ENCODE measurements at places on chromosomes 5 and 9. TPM values are rescaled to one million over a fixed set of nuclear protein-coding genes. Genes with fewer than 3 reads are reported as not detected.

DNA sequence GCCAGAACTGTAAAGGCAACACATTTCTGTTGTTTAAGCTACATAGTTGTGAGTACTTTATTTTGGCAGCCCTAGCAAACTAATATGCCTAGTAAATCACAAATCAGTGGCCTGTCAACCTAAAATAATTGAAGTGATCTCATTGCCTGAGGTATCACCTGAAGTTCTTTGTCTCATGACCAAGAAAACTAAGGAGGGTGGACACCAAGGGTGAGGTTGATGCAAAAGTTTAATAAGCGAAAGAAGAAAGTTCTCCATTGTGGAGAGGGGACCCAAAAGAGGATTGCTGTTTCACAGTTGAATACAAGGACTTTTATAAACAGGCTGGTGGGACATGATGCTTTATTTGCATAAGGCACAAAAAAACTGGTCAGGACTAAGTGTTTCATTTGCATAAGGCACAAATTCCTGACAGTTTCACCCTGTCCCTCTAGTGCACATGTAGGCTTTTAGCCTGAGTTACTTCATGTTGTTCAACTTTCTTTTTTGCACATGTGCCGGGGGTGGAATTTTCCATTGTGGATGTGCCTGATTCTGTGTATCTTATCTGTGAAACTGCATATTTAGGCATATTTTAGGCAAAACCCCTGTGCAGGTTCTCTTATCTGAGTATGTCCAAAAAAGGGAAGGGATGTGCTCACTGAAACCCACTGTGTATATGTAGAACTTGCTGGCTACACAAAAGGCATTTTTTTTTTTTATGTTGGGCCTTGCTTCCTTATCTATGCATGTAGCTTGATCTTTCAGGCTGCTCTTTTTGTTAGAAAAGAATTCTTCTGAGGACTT lies 108.6 kb upstream of the RAI14 start:
- DNase-seq: no peak

DNA sequence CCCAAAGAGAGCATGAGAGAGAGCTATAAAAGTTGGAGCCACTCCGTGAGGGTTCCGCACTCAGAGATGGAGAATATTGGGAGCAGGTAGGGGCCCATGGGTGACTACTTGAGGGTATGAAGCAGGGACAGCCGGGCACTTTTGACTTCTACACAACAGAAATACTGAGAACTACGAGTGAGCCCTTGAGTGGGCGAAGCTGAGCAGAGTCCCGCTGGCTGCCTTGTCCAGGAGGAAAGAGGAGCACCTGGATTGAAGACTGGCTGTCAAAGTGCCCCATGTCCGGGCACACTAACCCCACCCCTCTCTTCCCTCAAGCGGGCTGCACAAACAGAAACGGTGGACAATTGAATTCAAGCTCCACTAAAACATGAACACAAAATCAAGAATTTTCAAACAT lies 33.6 kb downstream of the FYB1 start:
- no peak for DNase-seq

CDX1 gene
- 0.85 TPM for total RNA-seq

HTR4 gene
- not detected for total RNA-seq

DRD1 gene
- 0.80 TPM for total RNA-seq

INPP5E gene
- total RNA-seq: 3.9 TPM

GRCh38 chr9:15248081-15248480 lies 58.9 kb downstream of the TTC39B start:
- no peak for DNase-seq

GRCh38 chr9:38066197-38066913 lies 2.7 kb downstream of the SHB start:
- no peak for DNase-seq

GRCh38 chr9:115144706-115145105 lies 26.7 kb upstream of the TNC start:
- DNase-seq: no peak

DNA sequence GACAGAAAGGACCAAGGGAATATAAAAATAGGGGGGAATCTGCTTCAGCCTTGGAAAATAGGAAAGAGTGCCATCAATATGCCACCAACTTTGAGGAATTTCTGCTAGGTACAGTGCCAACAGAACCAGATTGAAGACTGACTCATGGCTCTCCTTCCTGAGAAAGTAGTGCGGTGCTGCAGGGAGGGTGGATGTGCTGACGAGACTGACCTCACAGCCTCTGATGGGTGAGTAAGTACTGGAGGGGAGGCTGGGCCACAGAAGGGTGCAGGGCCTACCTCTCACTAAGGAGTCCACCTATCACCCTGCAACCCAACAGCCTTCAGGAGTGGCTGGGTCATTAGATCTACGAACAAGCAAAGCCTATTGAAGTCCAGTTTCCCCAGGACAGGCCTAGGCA lies 187.6 kb downstream of the GABBR2 start:
- DNase-seq: no peak

- no peak for DNase-seq
Measured at GRCh38 chr5:88669371-88670050, 213.5 kb downstream of the MEF2C start.

DNA sequence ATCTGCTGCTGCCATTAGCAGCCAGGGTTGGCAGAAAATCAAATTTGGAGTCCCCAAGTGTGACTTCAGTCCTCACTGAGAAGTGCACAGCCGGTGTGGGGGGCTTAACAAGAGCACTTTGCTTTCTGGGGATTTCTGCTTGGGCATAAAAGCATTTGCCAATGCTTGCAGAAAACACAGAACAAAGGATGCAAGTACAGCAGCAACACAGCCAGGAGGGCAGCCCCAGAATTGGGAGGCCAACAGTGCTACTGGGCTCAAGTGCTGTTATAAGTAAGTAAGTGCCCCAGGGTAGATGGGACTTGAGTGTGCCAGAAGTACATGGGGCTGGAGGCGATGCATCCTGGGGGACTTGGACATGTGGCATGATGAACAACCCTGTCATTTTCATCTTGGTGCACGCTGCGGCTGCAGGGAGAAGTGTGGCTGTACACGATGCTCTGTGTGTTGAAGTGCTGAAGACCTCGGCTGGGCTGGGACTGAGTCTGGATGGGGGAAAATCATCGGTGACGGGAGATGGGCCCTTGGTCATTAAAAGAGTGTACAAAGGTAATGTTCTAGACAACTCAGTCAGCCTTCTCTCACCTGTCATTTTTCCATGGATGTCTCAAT lies 73.3 kb downstream of the GOLPH3 start:
- no peak for DNase-seq

- DNase-seq: no peak
Measured at GRCh38 chr5:40570408-40571129, 109.1 kb upstream of the PTGER4 start.

DNA sequence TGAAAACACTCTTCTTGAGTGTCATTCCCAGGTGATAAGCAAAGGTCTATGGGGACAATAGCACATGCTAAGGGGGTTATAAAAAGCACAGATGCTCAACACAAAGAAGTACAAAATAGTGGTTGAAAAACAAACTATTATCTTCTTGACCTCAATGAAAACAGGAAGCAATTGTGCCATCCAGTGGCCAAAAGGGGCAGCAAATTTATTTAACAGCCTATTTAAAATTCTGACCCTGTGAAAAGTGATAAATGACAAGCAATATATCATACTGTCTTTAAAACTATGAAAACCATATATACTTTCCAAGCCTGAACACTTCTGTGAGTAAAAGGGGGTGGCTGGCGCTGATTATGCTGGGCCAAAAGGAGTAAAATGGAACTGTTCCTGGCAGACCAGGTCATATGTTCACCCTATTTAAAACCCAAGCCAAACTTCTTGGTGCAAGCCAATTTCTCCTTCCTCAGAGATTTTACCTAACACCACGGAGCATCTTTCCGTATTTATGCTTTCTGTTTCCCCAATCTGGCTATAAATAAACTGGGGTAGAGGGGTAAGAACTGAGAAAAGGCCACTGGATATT lies 29.7 kb downstream of the TEX10 start:
- DNase-seq: peak; percentile 6

DNA sequence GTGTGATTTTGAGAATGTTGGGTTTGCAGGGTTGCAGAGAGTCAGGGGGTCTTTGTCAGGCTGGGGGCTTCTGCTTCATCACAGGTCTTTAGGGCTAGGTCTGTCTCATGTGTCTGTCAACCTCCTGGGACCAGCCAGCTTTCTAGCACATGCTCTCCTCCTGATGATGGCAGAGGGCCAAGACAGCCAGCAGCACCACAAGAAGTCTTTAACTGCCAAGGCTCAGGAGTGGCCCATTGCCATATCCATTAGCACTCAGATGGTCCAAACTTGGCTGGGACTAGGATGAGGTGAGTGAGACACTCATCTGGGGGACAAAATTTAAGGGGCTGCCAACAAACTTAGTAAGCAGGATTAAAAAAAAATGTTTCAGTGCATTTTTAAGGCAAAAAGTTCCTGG lies 384.2 kb upstream of the CDH10 start:
- no peak for DNase-seq

GRCh38 chr5:79135790-79136553 lies 24.4 kb downstream of the BHMT start:
- DNase-seq: no peak

FAM78A gene
- 19.6 TPM for total RNA-seq

GRCh38 chr9:93057042-93057702 lies 1.3 kb upstream of the SUSD3 start:
- DNase-seq: no peak

SLC6A19 gene
- 0.09 TPM for total RNA-seq

DNA sequence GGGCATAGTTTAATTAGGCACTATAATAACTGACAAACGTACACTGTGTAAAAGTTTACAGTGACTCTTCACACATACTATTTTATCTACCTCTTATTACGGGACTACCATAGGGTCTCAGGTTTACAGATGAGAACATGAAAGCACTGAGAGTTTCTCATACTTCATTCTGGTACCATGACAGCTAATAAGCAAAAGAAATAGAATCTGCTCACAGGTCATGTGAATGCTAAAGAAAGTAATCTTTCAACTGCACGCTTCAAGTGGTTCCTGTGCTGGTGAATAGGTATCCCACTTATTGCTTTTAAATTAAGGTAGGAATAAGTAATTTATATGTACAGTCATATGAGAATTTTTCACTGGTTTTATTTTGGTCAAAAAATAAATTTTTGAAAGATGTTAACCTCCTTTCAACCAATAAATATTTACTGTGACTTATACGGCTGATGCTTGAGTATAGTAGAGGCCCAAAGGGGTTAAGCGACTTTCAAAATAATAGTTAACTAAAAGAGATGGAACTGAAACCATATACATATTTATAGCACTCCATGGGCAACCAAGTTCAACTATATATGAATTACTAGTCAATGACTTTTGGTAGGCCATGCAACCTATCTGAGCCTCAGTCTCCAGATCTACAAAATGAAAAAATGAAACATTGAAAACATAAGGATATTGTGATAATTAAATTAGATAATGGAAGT lies 8.1 kb downstream of the CDKN2A start:
- no peak for DNase-seq

GRCh38 chr9:37030611-37030939 lies 3.5 kb downstream of the PAX5 start:
- no peak for DNase-seq

- no peak for DNase-seq
Measured at GRCh38 chr9:99158629-99159028, 53.7 kb downstream of the TGFBR1 start.

CCL28 gene
- 2.0 TPM for total RNA-seq

F2RL2 gene
- 1.1 TPM for total RNA-seq

- no peak for DNase-seq
Measured at GRCh38 chr9:73565833-73566465, 414.3 kb downstream of the ANXA1 start.

OR1L1 gene
- not detected for total RNA-seq

- no peak for DNase-seq
Measured at GRCh38 chr9:109329638-109330258, 8.9 kb upstream of the EPB41L4B start.

GRCh38 chr5:8848997-8849594 lies 696.8 kb downstream of the SEMA5A start:
- DNase-seq: no peak

CCNI2 gene
- total RNA-seq: 8.1 TPM

DNA sequence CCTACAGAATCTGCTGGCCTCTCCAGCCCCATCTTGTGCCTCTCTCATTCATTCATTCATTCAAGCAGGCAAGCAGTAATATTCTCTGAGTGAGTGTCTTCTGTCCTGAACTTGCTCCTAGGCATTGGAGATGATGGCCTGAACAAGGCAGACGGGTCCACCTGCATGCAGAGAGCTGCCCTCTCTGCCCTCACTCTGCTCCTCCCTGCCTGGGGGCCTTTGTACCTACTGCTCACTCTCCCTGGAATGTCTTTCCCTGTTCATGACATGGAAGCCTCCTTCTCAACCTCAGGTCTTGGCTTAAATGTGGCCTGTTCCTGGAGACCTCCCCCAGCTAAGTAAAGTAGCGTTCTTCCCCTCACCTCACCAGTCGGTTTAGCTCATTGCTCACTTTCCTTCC lies 6.6 kb downstream of the CDX1 start:
- no peak for DNase-seq

DNA sequence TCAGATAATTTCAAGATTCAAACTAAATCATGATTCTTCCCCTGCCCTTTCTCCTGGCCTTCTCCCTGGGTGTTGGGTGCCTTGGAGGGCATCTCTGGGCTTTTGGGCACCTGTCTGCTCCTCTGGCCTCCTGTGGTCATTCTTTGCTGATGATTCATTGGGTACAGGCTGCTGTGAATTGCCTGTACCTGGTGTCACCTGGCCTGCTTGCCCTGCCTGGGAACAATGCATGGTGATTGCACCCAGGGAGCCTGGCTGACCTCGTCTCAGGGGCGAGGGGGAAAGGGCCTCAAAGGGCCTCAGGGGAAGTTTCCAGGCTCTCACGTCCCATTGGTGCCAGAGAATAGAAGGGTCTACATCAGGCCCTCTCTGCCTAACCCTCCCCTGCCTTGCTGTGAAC lies 20.1 kb upstream of the CKMT2 start:
- DNase-seq: no peak

GRCh38 chr9:83633676-83634075 lies 10.7 kb downstream of the IDNK start:
- DNase-seq: no peak

Data from thymus (tissue), 14 donors.